NCI-H1694 (cell line): ENCODE measurements at places on chromosomes 4 and X.

- no peak for DNase-seq
These were observed 1.9 kb upstream of the FAM9C start for GRCh38 chrX:13046141-13046855.

GRCh38 chrX:55488593-55489313 lies 895 bp downstream of the USP51 start:
- peak; percentile 72 for DNase-seq

GRCh38 chr4:1266881-1267763 lies 18.2 kb upstream of the CTBP1 start:
- DNase-seq = no peak

DNA sequence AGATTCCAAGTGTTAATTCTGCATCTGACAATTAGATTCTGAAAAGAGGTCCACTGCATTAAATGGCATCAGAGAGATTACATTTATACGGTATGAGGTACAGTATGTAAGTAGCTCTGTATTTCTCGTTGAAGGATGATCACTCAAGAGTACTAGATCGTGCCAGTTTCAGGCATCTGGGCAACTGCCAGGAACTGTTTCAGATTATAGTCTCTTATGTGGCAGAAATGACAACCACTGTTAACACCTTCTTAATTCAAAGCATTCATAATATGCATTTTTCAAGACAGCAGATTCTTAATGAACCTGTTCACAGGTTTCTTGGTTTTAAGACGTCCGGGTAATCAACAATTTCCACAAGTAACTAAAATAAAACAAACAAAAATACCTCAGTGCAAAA lies 1.6 kb downstream of the ANKRD50 start:
- no peak for DNase-seq

DNA sequence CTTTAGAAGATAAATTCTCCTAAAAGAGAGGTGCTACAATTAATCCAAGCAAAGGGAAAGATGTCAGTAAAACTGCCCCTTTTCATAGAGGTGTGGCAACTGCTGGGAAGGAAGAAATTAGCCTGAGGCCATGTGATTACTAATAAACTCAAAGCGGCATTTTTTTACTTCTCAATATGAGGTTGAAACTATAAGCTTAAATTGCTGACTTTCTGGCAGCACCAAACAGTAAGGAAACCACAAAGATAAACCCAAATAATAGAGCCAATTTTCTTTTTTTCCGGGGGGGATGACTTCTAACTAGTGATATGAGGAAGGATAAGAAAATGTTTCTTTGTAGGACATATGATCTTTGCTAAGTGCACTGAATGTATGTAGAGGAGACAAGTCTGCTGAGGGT lies 30.9 kb downstream of the AR start:
- no peak for DNase-seq

DNA sequence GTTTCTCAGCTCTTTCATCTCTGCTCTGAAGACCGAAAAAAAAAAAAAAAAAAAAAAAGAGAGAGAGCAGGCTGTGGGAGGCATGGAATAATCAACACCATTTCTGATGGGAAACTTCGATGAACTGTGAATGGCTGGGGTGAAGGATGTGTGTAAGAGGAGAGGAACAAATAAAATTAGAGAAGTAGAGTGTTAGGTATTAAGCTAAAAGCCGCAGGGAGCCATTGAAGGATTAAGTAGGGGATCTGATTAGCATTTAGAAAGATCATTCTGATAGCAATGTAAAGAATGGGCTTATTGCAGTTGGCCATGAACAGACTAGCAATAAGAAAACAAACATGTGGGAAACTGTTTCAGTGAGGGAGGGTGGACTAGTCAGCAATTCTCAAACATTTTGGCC lies 33.6 kb upstream of the JADE1 start:
- DNase-seq = no peak

GRCh38 chr4:68110441-68110840 lies 19.2 kb downstream of the TMPRSS11F start:
- no peak for DNase-seq

DNA sequence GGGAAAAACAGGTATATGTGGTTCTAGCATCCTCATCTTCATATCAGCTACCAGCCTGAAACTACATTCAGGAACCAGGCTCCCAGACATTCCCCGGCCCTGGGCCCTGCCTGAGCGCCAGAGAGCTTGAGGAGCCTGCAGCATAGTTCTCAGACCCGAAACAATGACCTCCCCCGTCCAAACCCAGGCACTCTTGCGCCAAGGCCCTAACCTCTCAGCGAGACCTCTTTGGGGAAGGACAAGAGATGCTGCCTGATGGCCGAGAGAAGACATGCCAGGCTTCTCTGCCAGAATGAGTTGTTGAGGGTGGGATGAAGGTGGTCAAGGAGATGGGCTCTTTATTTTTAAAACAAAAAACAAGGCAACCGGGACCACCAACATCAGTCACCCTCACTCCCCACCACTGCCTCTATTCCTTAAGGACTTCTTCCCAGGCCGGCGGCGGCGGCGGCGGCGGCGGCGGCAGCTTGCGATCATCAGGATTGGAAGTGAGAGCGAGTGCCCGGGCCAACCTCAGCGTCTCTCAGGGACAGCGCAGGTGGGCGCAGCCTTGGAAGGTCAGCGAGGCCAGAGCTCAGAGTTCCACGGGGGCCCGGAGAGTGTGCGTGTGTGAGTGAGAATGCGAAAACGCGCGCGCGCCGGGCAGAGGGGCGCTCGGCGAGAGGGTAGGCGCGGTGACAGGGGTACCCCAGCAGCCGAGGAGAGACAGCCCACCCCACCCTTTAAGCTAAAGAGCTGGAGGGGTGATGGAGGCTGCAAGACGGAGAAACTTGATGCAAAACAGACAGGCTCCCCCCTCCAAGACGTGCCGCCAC lies 601 bp downstream of the INPP4B start:
- no peak for DNase-seq

DNA sequence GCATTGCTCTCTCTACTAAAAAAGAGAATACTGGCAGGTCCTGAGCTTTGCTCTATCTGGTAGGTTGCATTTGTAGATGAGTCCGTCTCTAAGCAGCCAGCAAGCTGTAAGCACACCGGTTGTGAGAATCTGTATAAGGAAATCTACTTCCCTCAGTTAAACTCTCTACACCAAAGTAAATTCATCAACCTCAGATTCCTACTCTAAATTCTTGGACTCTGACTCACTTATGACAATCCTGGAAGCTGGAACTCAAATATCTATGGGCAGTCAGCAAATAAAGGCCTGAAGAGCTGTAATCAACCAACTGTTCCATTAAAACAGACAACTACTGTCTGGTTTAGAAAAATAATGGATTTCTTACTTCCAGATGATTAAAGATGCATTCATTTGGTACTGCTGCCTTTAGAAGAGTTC lies 37.9 kb downstream of the FAT1 start:
- no peak for DNase-seq

DNA sequence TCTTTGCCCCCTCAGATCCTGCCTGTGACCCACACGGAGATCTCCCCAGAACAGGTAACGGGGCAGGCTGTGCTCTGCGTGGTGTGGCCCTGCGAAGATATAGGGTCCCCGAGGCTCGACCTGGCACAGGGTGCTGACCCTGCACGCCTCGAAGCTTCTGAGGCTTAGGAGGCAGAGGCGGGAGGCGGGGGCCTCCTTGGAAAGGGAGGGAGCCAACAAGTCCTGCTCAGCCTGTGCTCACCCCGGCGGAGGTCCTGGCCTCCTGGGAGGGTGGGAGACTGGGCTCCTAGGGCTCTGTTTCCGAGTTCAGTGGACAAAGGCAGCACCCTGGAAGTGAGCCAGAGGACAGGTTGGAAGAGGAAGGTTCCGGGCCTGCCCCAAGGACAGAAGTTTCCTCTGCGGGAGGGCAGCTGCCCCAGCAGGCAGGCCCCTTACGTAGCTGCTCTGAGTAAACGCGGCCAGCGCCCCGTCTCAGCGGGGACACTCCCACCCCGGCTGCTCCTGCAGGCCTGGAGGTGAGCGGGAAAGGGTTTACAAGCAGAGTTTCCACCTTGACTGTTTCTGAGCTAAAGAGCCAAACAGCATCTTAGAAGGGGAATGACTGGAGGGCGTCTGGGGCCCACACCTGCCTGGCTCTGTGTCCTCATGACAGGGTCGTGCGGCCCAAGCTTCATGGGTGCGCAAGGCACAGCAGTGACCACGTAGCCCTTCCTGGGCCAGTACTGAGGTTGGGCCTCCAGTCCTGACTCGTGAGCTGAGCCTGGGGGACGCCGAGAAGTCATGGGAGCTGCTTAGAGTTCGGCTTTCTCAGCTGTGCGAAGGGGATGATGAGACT lies 16.1 kb downstream of the TMEM175 start:
- no peak for DNase-seq

DNA sequence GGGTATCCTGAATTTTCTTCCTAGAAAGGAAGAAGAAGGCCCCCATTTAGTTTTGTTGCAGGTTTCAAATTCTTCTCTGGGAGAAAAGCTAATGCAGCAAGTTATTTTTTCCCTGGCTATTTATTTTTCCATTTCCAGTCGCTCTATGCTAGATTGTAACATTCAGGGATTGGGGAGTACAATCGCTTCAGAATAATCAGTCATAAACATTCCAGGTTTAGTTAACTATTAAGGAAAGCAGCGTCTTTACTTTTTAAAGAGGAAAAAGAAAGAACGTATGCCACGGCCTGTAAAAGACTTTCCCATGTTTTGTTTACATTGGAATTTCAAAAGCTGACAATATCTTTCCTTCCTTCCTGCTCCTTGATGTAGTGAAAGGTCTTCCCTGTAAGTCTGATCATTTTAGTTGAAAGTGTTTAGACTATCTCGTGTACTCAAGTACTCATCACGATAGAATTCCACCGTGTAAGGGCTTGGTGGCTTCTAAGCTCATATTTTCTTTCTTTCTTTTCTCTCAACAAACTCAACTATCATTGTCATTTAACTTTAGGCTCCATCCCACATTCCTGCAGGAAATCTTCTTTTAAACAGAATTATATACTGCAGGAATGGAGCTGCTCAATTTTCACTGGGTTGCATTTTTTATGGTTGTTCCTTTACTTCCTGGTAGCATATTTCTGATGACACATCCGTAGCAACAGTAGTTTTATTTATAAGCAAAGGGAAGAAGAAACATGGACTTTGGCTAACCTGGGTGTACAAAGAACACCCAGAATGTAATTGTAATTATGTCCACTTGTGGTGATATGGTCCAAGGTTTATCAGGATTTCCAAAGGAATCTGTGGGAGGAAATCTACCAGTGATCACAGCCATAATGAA lies 213.1 kb upstream of the FAT1 start:
- DNase-seq = no peak

GRCh38 chr4:145755802-145756201 lies 75.9 kb downstream of the C4orf51 start:
- no peak for DNase-seq

- no peak for DNase-seq
These were observed 7.6 kb downstream of the ANAPC10 start for GRCh38 chr4:145090380-145090779.

DNA sequence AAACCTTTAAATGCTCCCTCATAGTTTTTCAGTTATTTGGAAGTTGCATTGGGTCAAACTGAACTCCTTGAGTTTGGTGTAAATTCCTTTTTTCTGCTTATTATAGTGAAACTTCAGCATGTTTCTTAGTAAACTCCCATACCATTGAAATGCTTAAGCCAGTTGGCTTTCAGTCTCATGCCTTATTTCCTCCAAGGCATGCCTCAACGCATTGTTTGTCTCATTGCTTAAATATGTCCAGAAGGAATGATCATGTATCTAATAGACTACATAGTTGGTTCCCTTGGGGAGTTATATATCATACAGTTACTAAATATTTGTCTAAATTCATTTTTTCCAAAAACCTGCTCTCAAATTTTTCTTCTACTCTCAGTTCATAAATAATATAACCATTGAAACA lies 114.0 kb downstream of the STOX2 start:
- DNase-seq = no peak

- no peak for DNase-seq
These were observed 62.7 kb downstream of the PRPS1 start for GRCh38 chrX:107691024-107691448.

DNA sequence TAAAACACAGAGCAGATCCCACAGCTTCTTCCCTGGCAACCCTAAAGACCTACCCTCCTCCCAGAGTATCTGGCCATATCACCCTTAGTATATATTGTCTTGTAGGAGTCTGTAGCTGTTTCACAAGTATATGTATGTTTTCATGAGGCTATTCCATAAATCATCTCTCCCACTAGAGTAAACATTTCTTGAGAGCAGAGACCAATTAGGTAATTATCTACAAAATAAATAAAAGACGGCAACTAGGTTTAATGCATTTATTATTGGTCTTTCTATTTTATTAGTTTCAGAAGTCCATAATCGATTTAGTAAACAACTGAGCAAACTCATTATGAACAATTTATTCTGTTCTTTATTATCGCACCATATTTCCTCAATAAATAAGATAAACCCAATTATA lies 7.0 kb downstream of the ACOT9 start:
- DNase-seq = no peak
